ENCODE measurements at places on chromosomes 3 and 15.

- DNase-seq, result no peak
Observed at GRCh38 chr3:128330214-128330842, 136.4 kb downstream of the DNAJB8 start.

DNA sequence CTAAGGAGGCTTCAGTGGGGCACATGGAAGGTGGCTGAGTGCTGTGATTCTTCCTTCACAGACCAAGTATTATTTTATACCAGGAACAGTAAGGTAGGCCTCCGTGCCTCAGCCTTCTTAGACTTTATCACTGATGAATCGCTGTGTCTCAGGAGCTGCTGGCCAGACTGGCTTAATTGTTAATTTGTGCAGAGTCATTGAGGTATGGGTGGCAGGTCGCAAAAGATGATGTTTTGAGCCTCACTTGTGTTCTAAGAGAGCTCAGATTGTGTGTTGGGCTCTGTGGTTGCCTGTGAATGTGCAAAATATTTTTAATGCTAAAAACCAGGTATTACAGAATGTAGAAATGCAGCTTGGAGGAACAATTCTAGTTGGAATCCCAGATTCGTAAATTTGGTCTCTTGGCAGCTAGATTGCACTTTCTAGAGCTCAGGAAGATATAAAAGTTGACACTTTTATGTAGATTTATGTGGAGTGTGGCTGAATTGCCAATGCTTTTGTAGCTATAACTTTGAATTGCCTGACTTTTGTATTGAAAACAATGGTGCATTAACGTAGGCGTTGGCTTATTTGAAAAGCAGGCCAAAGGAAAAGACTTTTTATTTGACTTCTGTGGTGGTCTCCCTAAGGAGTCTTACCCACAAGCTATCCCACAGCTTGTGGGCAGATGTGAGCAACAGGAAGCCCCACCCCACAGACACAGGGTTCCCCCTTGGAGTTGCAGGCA, 53.4 kb downstream of the LARS2 start:
- DNase-seq, result no peak

DNA sequence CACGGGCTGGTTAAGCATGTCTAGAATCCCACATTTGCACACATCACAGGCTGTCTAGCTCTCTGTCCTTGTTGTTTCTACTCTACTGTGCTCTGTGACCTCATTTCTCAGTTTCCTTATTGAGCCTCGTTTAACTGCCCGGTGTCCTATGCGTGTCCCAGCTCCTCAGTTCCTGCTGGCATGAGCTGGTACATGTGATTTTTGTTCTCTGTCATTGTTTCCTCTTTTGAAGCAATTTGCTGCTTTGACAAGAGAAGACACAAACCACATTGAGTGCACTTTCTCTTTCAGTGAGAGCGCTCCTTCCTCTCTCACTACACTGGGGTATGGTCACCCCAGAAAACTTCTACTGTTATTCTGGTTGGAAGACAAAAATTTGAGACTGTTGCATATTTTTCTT, 563.5 kb downstream of the PDCD6IP start:
- DNase-seq, result no peak

- DNase-seq, result no peak
Observed at GRCh38 chr15:96270581-96271172, 59.8 kb upstream of the NR2F2 start.

- DNase-seq, result no peak
Observed at GRCh38 chr3:174342941-174343501, 516.1 kb upstream of the NAALADL2 start.

DNA sequence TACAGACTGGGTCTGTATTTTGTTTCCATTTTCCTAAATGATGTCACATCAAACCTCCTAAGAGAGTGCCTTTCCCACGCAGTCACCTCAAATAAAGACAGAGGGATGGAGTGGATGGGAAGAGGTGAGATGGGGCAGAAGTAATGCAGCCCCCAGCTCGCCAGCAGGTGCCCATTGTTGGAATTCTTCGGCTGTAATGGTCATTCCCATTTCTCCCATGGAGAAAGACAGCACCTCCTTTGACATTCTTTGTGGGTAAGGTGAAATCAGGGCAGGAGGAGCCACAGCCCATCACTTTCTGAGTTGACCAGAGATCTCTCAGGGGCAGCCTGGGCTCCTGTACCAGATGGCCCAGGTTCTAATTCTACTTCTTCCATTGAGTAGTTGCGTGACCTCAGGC, 84.4 kb upstream of the NR2F2 start:
- DNase-seq, result no peak

DNA sequence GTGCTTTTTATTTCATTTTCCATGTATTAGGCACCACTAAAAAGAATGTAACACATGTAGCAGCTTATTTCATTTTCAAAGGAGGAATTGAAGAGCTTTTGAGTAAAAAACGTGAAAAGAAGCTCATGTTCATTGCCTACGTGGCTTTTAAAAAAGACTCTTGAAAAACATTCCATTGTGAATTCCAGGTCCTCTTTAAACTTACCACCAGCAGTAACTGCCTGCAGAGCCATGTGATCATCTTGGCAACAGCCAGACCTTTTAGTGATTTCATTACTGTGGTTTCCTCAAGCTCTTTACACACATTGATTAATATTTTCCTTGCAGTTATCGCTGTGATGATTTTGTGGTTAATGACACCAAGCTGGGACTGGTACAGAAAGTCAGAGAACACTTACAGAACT, 43.8 kb upstream of the FBXL22 start:
- no peak for DNase-seq

DNA sequence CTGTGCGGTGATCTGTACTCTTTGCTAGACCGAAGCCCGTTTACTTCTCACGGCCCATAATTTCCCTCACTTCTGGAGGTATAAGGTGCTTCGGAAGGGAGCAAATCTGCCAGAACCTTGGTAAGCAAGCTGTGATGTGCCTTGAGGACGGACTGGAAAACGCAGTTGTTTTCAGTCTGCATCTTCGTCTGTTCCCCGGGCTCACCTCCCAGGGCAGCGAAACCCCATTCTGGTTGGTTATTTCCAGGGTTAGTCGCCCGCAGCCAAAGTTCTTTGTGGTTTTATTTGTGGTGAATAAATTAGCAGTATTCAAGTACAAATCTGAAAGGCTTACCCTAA, 401 bp downstream of the RAMAC start:
- DNase-seq, result no peak

GRCh38 chr3:35187908-35188307, 451.4 kb upstream of the ARPP21 start:
- DNase-seq, result no peak

GRCh38 chr3:18505056-18505455, 79.9 kb upstream of the SATB1 start:
- no peak for DNase-seq

DNA sequence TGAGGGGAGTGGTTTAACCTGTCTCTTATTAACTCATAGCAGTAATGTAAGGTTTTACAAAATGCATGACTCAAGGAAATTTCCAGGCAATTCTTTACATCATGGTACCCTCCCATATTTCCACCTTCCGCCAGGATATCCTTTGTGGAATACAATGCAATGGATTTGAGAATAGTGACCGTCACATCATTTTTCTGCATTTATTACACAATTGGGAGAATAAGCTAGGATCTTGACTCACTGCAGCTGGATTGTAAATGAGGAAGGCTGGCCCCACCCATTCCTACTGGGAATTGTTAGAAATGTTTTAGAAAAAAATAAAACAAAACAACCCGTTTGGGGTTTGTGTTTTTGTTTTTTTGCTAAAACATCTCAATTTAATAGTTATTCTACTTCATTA, 97.4 kb downstream of the IMPG2 start:
- no peak for DNase-seq

GRCh38 chr3:65231544-65231943, 543.7 kb upstream of the ADAMTS9 start:
- DNase-seq, result no peak

GRCh38 chr3:436053-436452, 239.5 kb downstream of the CHL1 start:
- DNase-seq, result no peak

DNA sequence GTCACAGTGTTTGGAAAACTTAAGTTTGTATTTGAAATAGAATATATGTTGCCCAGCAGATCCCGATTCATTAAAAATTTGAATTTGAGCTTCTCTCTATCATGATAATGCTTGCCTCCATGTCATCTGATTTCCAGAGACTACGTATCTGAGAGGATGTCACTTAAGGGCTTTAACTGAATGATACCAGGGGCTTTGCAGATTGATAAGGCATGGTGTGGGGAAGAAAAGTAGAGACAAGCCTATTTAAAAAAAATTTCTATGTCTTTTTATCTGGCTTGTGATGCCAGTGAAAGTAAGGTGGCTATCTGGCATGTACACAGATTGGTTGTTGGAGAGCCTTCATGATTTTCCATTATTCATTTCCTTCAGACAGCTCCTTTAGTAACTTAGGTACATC, 72.7 kb downstream of the UBE2E2 start:
- no peak for DNase-seq

GRCh38 chr3:39208463-39209055, 16.2 kb upstream of the XIRP1 start:
- peak; percentile 21 for DNase-seq

DNA sequence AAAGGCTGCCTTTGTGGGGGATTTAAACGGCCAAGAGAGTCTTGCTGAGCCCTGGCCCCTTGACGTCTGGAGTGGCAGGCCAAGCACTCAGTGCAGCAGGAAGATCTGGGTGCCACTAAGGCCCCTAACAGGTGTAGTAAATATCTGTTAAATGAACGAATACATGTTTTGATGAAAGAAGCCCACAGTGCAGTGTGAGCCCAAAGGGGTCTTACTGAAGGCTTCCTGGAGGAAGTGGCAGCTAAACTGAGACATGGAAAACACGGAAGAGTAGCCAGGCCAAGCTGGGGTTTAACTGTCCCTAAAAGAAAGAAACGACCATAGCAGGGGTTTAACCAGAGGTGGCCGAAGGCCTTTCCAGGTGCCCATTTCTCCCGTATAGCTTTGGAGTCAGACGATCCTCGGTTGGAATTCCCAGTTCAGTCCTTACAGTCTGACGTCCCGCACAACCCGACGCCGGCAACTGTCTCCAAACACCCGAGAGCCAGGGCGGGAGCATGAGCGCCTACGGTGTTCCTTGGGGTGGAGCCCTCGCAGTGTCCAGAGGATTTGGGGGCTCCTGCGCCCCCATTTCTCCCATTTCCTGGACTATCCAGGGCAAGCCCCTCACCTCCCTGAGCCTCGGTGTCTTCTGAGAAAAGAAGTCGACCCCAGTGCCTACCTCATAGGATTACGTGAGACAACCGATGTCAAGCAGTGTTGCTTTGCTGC, 910 bp upstream of the ABHD6 start:
- no peak for DNase-seq

- no peak for DNase-seq
Observed at GRCh38 chr3:73653877-73654276, 29.1 kb upstream of the PDZRN3 start.

- DNase-seq, result no peak
Observed at GRCh38 chr15:43859546-43859945, 32.7 kb downstream of the WDR76 start.

- no peak for DNase-seq
Observed at GRCh38 chr3:119098619-119099222, 47.2 kb upstream of the TEX55 start.

GRCh38 chr15:87732976-87733375, 523.6 kb downstream of the NTRK3 start:
- no peak for DNase-seq

GRCh38 chr3:113769551-113769950, 22.7 kb downstream of the ATP6V1A start:
- no peak for DNase-seq

DNA sequence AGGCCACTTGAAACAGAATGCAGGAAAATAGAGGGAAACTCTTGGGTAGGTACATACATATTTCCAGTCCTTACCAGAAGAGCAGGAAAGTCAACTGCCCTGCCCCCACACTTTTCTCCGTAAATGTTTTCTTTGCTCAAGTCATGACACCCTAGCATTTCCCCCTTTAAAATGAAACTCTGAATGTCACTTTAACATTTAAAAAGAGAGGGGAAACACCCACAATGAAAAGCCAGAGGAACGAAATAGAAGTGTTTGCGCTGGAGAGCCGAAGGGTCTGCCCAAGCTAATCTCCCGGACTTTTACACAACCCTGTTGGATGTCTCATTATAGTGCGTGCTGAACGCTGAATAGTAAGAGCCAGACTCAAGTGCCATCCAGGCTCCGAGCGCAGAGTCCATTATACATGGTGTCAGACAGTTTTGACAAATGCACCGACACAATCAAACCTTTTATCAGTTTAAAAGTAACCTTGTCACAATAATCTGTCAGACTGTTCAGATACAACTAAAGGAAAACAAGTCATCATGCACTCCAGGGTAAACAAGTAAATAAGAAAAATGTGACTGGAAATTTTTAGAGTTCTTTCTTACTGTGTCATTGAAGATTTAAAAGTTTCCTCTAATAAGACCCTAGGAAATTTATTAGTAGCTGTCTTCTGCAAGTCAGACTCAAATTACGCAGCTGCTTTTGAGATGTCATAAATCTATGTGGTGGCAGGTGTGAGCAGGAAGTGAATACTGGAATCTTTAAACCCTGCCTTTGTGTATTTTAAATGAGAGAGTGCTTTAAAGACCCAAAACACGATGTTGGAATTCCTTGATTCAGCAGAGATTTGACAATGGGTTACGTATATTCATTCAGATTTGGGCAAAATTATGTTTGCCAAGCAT, 159.8 kb downstream of the RBMS3 start:
- DNase-seq, result no peak

GRCh38 chr3:19972054-19972453, 25.2 kb downstream of the RAB5A start:
- no peak for DNase-seq

DNA sequence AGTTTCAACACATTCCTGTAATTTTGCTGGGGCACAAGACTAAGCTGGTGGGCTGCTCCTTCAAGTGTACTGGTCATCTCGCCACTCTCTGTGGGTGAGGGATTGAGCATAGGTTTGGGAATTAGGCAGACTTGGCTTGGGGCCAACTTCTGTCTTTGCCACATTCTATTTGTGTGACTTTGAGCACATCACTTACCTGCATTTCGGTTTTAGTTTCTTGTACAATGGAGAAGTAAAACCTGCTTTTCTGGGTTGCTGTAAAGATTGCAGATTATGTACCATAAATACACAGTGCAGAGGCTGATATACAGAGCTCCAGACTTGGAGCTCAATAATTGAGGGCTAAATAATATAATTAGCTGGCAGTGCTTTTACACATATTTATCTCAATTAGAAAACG, 162.1 kb downstream of the C3orf38 start:
- DNase-seq, result no peak

- DNase-seq, result no peak
Observed at GRCh38 chr3:102511168-102511567, 76.4 kb downstream of the ZPLD1 start.

- peak; percentile 66 for DNase-seq
Observed at GRCh38 chr15:31434588-31435260, 108.1 kb downstream of the KLF13 start.

- no peak for DNase-seq
Observed at GRCh38 chr3:123755085-123755484, 129.0 kb downstream of the MYLK start.

- no peak for DNase-seq
Observed at GRCh38 chr3:141015481-141015880, 35.7 kb upstream of the SPSB4 start.

Data from stimulated activated CD4-positive, alpha-beta T cell treated with anti-CD3 and anti-CD28 coated beads, Interleukin-12 subunit alpha, Interleukin-12 subunit beta, amount 100 ng/mL, for 24 hours (primary cell).